ENCODE measurements at places on chromosomes 16 and 17.

DNA sequence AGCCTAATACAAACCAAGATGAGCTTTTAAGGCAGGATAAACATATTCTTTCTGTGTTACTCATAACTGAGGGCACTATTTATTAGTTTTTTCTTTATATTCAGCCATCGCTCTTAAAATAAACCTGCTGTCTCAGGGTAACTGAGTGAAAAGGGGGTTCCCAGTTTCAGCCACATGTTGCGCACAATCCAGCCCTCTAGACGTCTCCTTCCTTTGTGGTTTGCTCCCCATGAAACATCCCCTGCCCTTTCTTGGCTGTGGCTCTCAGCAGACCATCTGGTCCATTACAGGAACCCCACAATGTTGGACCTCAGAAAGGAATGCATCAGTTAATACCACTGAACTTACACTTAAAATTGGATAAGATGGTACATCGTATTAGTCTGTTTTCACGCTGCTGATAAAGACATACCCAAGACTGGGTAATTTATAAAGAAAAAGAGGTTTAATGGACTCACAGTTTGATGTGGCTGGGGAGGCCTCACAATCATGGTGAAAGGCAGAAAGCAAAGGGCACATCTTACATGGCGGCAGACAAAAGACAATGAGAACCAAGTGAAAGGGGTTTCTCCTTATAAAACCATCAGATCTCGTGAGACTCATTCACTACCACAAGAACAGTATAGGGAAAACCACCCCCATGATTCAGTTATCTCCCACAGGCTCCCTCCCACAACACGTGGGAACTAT lies 12.6 kb upstream of the IL21R start:
- DNase-seq, result no peak

DNA sequence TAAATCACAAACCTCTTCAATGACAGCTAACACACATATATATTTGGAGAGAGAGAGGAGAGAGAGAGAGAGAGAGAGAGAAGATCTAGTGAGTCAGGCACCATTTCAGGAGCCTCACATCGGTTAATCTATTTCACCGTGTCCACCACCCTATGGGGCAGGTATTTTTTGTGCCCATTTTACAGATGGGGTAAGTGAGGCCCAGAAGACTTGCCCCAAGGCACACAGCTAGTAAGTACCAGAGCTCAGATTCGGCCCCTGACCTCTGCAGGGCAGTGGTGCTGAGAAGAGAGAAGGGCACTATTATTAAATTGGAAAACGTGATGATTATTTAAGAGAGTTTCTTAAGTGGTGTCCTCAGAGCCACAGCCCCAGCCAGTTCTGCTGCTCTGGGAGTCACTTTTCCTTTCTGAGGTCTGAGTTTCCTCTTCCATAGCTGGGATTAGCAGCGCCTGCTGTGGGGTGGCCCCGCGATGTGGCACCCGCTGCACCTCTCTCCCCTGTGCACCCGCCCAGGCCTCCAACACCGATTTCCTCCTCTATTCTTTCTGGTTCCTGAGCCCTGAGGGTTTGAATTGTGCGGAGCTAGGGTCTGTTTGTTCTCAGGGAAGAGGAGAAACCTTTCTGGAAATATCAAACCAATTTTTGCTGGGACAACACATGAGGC lies 303.9 kb downstream of the IRF8 start:
- no peak for DNase-seq

DNA sequence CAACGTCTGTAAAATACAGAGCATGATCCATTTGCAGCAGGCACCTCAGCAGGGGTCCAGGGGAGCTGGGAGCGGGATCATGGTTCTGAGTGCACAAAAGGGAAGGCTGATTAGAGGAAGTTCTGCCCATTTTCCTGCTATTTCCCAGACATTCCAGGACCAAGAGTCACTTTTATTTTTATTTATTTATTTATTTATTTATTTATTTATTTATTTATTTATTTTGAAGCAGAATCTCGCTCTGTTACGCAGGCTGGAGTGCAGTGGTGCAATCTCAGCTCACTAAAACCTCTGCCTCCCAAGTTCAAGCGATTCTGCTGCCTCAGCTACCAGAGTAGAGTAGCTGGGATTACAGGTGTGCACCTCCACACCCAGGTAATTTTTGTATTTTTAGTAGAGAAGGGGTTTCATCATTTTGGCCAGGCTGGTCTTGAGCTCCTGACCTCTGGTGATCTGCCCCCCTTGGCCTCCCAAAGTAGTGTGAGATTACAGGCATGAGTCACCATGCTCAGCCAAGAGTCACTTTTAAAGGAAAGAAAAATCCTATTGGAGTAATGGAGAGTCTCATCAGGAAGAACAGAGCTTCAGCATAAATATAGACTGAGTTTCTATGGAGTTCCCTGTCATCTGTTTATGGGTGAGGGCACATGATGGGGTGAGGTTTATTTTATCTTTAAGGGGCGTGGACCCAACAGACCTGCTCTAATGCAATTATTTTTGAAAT lies 355.2 kb downstream of the HAPSTR1 start:
- DNase-seq, result no peak

DNA sequence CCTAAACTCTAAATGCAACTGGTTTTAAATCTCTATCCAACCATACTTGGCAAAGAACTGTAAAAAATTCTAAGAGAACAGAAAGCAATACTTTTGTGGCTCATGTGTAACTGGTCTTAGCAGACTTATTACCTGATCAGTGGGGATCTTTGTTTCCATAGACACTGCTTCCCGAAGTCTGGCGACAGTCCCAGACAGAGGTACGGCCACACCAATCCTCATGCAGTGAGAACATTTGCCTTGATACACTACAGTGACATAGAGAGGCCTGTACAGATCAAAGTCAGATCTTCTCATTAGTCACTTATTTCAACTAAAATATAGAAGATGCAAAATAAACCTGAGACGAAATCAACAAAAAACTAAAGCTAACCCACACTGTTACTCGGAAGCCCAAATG lies 43.9 kb downstream of the USP31 start:
- DNase-seq, result no peak

DNA sequence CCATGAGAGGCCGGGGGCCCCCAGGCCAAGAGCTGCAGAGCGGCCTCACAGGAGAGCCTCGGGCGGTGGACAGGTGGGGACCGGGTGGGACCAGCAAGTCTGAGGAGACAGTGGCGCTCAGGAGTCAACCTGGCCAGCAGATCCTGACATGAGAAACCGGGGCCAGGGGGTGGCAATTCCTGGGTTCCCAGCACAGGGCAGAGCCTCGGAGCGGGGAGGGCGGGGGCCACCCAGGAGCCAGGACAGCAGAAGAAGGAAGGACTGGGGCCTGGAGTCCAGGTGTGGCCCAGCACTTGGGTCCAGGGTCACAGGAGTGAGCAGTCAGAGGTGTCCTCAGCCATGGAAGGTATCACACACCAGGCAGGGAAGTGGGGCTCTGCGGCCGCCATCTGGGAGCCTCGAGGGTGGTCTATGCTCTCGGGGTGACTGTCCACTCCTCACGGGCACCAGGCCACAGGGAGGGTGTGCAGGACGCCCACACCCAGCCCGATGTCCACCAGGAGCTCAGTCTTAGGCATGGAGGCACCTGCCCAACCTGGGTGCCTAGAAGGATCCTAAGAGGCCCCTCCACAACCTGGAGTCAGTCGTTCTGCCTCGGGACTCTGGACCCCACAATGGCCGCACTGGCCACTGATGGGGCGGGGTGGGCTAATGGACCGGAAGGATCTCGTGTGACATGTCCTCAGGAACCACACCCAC lies 29.1 kb downstream of the PIEZO1 start:
- DNase-seq, result no peak

DNA sequence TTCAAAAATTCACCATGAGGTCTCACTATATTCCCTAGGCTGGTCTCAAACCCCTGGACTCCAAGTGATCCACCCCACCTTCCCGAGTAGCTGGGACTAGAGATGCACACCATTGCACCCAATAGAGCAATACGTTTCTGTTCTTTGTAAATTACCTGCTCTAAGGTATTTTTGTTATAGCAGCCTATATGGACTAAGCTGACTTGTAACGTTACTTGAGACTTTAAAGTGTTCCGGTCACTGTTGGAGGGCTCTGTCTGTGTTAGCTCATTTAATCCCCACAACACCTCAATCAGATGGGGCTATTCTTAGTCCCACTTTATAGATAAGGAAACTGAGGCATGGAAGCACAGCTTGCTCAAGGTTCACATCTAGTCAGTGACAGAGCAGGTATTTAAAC lies 25.4 kb downstream of the IL4R start:
- DNase-seq, result no peak

DNA sequence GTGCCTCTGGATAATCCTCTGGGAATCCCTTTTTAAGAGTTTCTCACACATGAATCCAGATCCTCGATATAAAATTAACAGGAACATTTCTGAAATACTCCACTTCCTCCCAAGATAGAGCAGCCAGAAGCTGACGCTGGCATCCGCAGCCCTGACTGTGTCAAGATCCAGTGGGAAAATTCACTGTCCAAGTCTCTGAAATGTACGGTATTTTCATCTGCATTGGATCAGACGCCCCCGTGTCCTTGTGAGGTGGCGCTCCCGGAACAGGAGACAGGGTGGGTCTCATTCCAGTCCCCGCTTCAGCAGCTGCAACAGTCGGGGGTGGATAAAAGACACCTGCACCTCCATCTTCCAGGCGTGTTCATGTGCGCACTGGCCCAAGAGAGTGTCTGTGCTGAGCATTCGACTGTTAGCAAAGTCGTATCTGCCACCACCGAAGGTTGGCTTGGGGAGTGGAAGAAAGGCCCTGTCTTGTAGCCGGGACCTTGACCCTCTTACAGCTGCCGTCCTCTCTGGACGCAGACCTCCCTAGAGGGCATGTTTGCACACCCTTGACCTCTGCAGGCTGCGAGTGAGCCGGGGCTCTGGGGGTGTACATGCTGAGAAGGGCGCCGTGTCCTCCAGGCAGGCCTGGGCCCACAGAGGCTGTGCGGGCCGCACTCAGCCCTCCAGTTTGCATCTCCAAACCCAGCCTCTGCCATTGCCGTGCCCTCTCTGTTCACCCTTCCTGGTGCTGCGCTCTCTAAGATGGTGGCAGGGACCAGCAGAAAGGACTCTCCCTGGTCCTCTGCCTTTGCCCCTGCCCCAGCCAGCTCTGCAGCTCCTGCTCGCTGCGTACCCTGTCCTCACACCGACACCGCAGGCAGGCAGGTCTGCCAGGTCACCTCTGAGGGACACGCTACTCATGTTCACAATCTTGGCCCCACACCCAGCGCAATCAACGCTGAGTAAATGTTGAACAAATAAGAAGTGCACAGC lies 72.0 kb upstream of the CHMP6 start:
- DNase-seq, result no peak

- no peak for DNase-seq
These were observed 943 bp downstream of the CNTROB start for GRCh38 chr17:7932949-7933348.

- DNase-seq, result no peak
These were observed 1151.9 kb upstream of the GOT2 start for GRCh38 chr16:59886021-59886420.

DNA sequence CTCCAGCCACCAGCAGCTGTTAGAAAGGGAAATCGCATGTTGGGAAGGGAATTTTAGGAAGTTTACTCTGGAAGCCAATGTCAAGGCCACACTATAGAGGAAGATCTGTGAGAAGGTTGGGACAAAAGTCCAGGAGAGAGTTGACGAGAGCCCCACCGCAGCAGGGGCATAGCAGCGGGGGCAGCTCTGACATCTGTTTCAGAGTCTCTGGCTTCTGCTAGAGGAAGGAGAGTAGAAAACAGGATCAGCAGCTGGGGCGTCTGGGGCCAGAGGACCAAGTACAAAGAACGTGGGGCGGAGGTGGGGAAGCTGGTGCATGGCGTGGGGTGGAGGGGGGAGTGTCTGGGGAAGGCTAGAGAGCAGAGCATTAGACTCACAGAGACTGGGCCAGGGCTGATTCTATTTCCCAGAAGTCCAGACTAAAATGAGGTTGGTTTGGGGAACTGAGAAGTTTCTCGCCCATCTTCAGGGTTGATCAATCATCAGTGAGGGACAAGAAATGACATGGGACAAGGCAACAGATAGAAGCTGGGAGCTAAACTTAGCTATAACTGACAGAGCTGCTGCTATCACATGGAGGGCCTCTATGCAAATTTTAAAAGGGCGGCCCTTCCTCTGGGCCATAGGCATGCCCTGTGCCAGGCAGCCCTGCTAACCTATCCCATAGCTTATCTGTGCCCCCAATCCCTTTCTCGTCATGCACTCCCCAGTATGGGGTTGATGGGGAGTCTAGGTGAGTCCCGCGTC lies 1.2 kb downstream of the RABEP2 start:
- DNase-seq, result no peak

DNA sequence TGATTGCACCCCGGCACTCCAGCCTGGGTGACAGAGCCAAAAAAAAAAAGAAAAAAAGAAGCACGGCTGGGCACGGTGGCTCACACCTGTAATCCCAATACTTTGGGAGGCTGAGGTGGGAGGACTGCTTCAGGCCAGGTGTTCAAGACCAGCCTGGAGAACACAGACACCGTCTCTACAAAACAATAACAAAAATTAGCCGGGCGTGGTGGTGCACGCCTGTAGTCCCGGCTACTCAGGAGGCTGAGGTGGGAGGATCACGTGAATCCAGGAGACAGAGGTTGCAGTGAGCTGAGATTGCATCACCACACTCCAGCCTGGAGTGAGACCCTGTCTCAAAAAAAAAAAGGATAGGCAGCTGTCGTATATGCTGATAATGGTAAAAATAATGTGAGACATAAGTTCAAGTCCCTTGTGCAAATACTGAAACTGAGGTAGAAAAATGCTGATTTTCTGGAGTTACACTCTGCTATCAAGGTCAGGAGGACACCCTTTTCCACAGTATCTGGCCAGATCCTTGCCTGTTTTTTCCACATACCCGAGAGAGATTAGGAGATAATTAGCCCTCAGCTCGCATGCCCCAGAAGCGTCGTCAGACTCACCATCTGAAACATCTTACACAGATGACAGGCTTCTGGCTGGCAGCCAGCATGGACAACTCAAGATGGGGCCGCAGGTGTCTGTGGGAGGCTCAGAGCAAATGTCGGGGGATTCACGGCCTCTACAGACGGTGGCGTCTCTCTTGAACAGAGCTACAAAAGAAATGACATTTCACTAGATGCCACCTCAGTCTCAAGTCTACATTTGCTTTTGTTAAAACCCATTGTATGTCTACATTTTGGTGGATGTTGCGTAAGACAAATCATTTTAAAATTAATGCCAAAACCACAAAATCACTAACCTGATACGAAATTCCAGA lies 36.8 kb downstream of the WDR45B start:
- DNase-seq, result no peak

Data from cortex of kidney (tissue), 1 donor.